ENCODE measurements at places on chromosomes 1 and 21. TPM values are rescaled to one million over a fixed set of nuclear protein-coding genes. Genes with fewer than 3 reads are reported as not detected.

SYT14 gene
- not detected for polyA plus RNA-seq

FMO3 gene
- not detected for polyA plus RNA-seq

BACE2 gene
- 0.52 TPM for polyA plus RNA-seq

PLD5 gene
- not detected for polyA plus RNA-seq

ZFYVE9 gene
- 0.60 TPM for polyA plus RNA-seq

TDRKH gene
- polyA plus RNA-seq = 16.6 TPM

SMCP gene
- polyA plus RNA-seq = not detected

SHISAL2A gene
- polyA plus RNA-seq = 3.2 TPM

SPRR2B gene
- polyA plus RNA-seq = not detected

AMY1A gene
- polyA plus RNA-seq = not detected

GJA4 gene
- not detected for polyA plus RNA-seq

S100A10 gene
- polyA plus RNA-seq = 1,427 TPM

IVL gene
- not detected for polyA plus RNA-seq

ANKRD45 gene
- polyA plus RNA-seq = not detected

EFNA4 gene
- polyA plus RNA-seq = 2.5 TPM

AMY2A gene
- not detected for polyA plus RNA-seq

KDF1 gene
- 4.4 TPM for polyA plus RNA-seq

SPRR2A gene
- not detected for polyA plus RNA-seq

TMEM240 gene
- not detected for polyA plus RNA-seq

KCNE2 gene
- 0.63 TPM for polyA plus RNA-seq

VHLL gene
- polyA plus RNA-seq = not detected

TDRD5 gene
- not detected for polyA plus RNA-seq

SPRR4 gene
- polyA plus RNA-seq = not detected

UBXN10 gene
- 0.78 TPM for polyA plus RNA-seq

FCRL3 gene
- polyA plus RNA-seq = 2.6 TPM

CD1C gene
- 1.0 TPM for polyA plus RNA-seq

THEM5 gene
- polyA plus RNA-seq = 0.40 TPM

NMNAT2 gene
- polyA plus RNA-seq = not detected

PPIAL4G gene
- not detected for polyA plus RNA-seq

FALEC gene
- 1.1 TPM for polyA plus RNA-seq

MNDA gene
- 0.57 TPM for polyA plus RNA-seq

COL8A2 gene
- polyA plus RNA-seq = not detected

PTPN14 gene
- polyA plus RNA-seq = not detected

BCAS2 gene
- 93.4 TPM for polyA plus RNA-seq

DISP3 gene
- not detected for polyA plus RNA-seq

SEMA4A gene
- 0.88 TPM for polyA plus RNA-seq

CTSS gene
- 146 TPM for polyA plus RNA-seq

ARHGEF16 gene
- not detected for polyA plus RNA-seq

KCNT2 gene
- polyA plus RNA-seq = not detected

C1orf146 gene
- polyA plus RNA-seq = not detected

MIXL1 gene
- polyA plus RNA-seq = not detected

CD101 gene
- 5.2 TPM for polyA plus RNA-seq

AGPAT3 gene
- 21.0 TPM for polyA plus RNA-seq

CR2 gene
- polyA plus RNA-seq = 4.4 TPM

CFAP141 gene
- polyA plus RNA-seq = not detected

MPZ gene
- polyA plus RNA-seq = not detected

RGS5 gene
- polyA plus RNA-seq = 1.4 TPM

GSTM1 gene
- polyA plus RNA-seq = not detected

GCSAML gene
- polyA plus RNA-seq = not detected

OR10Z1 gene
- not detected for polyA plus RNA-seq
